ENCODE measurements at places on chromosomes 16 and 17. TPM values are rescaled to one million over a fixed set of nuclear protein-coding genes. Genes with fewer than 3 reads are reported as not detected.

DNA sequence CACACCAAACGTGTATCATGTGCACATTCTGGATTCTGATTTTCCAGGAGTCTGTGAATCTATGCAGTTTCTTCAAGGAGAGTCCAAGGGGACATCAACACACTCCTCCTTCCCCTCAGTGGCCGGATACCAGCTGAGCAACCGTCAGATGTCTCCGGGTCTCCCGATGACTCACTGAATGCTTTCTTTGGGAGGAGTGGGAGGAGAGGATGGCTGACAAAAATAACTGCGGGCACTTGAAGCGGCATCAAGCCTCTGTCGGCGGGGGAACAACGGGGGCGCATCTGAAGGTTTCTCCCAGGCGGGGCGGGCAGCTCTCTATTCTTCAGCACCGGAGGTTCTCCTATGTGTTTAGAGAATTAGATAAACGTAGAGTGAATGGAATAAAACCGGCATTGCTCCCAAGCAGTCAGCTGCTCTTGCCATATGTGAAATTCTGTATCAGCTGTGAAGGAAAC is 24.6 kb upstream of the LRRC75A start:
- peak; percentile 68 for DNase-seq

DNA sequence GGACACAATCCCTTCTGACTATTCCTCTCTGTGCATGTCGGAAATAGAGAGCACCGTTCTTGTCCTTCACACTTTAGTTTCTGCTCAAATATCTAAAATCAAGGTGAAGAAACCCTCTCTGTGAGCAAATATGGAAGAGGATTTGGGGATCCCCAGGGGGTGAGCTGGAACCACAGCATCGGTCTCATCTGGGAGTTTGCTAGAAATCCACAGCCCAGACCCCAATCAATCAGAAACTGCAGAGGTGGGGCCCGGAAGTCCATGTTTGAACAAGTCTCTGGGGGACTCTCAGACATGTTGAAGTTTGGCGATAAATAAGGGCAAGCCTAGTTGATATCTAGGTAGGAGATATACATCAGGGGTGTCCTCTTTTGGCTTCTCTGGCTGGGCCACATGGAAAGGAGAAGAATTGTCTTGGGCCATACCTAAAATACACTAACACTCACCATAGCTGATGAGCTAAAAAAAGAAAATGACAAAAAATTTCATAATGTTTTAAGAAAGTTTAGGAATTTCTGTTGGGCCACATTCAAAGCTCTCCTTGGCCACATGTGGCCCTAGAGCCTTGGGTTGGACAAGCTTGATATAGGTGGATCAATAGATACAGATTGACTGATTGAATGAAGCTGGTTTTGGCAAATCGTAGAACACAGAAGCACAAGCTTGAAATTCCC is 168.0 kb upstream of the FOXF1 start:
- DNase-seq, result no peak

The RNF43 gene
- total RNA-seq, result 8.8 TPM

The LRRC36 gene
- total RNA-seq, result 4.3 TPM

GRCh38 chr16:86031141-86031678 is 132.2 kb downstream of the IRF8 start:
- no peak for DNase-seq

The CALB2 gene
- total RNA-seq, result 16.6 TPM

The MKS1 gene
- total RNA-seq, result 15.8 TPM

The OSGIN1 gene
- 0.20 TPM for total RNA-seq

- DNase-seq, result no peak
These were observed 18.1 kb upstream of the LCMT1 start for GRCh38 chr16:25093208-25094061.

DNA sequence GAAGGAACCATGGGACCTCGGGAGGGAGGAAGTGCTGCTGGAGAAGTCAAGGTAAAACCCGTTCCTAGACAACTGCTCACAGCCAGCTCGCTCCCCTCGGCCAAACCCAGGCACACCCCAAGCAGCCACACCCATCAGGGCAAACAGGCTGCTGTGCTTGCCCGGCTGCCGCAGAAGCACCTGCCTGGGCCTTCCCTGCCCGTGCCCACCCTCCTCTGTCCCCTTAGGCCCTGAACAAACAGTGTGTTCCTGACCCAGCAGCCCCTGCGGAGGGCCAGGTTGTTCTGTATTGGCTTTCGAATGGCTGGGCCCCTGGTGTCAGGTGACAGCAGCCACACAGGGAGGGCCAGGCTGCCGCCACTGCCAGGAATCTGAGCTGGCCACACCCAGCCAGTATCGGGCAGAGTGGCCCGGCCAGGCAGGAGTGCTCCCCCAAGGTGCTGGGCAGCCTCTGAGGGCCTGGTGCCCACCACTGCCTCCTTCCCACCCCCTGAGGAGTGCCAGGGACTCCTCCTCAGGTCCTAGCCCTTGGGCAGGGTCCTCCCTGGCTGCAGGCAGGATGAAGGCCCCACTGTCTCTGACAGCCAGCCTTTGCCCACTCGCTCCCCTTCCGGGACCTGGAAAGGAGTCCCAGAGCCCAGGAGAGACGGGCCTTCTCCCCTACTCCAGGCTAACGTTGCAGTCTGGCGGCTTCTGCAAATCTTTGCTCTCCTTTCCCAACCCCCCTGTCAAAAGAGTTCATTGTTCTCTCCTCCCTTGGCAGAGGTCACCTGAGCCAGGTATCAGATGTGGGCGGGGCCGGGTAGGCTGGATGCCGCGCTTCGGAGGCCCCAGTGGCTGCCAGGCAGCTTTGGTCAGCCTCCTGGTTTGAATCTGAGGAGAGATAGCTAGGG is 24.0 kb downstream of the LLGL2 start:
- no peak for DNase-seq

DNA sequence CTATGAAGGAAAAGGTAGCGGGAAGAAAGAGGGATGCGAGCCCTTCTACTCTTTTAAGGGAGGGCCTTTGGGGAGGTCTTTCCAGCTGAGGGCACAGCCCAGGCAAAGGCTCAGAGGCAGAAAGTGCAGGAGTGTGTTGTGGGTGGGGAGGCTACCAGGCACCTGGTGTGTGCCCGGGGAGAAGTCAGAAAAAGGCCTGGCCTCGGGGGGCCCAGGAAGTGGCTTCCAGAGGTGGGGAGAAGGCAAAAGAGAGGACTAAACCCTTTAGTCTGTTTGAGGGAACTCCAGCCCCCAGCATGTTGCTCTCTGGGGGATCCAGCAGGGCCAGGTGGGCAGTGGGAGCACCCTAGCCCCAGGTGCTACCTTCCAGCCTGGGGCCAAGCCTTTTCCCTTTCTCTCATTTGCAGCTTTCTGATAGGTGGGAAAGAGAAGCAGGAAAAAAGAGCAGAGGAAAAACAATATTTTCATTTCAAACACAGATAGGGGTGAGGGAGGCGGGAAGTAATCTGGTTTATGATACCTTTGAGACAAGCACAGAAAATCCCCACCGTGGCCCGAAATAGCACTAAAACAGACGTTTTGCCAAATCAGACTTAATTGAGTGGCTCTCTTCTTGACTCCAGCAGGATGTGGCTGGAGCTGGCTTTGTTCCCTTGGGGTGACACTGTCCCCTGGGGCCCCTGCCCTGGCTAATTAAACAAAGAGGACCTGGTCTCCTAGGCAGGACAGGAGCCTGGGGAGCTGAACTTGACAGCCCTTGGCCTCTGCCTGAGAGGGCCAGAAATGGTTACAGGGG is 10.4 kb downstream of the RAI1 start:
- no peak for DNase-seq

GRCh38 chr17:9208381-9209105 is 187.2 kb downstream of the NTN1 start:
- DNase-seq, result no peak

DNA sequence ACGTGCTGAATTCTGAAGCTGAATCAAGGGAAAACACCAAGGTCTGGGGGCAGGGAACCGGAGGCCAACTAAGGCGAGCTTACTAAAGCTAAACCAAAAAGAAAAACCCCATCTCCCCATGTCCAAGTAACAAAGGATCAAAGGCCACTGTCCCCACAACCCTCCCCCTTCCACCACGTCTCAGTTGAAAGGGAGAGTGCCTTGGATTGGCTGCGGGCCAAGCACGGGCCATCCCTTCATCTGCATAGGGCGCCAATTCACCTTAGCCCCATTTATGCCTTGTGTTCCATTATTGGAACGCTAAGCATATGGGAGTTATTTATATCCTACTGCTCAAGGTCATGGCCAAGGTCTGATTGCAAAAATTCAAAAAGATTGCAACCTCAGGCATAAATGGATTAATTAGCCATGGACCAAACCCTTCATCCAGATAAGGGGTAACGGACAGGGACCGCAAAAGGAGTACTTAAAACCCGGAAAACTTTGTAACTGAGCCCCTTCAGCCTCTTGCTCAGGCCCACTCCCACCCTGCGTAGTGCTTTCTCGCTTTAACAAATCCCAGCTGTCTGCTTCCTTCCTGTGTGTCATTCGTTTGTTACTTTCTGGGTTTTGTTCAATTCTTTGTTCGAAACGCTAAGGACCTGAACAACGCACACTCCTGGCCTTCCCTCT is 740 bp upstream of the ATP6V0D1 start:
- peak; percentile 31 for DNase-seq

The CPNE7 gene
- total RNA-seq, result 9.9 TPM

The NPTX1 gene
- 6.7 TPM for total RNA-seq

The TEDC2 gene
- total RNA-seq, result 8.0 TPM

DNA sequence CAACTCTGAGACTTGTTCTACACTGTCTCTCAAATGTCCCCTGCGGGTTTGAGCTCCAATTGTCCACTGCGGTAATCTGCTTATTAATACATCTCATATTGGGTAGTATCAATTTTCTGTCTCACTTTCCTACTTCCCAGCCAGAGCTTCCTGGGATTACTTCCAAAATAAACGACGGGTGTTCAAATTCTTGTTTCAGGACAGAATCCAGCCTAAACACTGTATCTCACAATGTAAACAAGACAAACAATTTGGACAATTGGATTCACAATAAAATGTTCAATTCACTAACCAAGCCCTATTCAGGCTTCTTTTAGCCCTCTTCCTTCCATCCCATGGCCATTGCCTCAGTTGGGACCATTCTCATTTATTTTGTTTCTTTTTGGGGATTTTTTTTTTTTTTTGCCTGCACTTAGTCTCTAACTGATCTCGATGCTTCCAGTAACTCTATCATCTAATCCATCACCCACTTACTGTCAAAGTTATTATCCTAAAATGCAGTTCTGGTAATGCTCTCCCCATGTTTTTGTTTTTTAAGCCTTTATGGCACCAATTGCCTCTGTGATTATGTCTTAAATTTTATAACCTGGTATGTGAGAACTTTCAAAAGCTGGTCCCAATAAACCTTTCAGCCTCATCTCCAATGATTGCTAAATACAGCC is 2.0 kb upstream of the VAT1L start:
- no peak for DNase-seq

GRCh38 chr17:51764387-51764971 is 394.0 kb downstream of the CA10 start:
- peak; percentile 86 for DNase-seq

GRCh38 chr16:625117-625976 is 5.4 kb upstream of the WFIKKN1 start:
- no peak for DNase-seq

The KRT33A gene
- not detected for total RNA-seq

The HIGD1B gene
- total RNA-seq, result 5.4 TPM

DNA sequence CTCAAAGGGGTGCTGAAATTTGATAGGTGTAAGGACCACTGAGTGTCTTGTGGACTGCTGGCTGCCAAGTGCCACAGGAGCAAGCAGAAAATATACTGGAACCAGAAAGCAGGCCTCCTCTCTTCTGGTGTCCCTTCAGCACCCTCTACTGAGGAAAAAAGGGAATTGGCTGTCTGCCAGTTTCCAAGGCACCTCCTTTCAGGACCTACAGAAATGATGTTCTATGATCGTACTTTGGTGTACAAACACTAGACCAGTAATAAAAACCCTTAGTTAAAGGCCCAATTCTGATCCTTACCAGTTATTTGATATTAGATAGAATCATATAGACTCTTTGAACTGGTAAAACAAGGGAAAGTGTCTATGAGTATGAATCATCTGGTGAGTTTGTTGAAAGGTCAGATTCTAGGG is 35.8 kb upstream of the BCAS3 start:
- DNase-seq, result peak; percentile 29

GRCh38 chr16:73879621-73880020 is 417.0 kb upstream of the PSMD7 start:
- no peak for DNase-seq

The CDH8 gene
- total RNA-seq, result 28.5 TPM

DNA sequence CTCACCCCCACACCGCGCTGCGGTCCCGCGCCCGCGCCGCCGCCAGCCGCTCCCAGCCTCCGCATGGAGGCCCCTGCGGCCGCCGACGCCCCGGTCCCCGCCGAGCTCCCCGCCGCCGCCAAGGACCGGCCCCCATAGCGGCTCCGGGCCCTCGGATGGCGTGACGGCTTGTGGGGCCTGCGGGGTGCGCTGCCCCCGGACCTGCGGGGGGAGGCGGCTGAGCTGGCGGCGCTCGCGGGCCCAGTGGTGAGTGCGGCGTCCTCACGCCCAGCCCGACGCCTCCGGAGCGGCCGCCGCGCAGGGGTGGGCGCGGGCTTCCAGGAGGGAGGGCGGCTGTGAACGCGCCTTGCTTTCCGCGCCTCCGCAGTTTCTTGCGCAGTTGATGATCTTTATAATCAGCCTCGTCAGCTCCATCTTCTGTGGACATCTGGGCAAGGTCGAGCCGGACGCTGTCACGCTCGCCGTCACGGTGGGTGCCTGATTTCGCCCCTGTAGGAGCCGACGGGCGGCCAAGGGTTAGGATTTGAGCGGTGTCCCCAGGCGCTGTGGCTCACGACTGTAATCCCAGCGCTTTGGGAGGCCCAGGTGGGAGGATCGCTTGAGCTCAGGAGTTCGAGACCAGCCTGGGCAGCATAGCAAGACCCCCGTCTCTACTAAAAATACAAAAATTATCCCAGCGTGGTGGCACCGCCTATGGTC is 46.4 kb downstream of the SLC47A1 start:
- no peak for DNase-seq

DNA sequence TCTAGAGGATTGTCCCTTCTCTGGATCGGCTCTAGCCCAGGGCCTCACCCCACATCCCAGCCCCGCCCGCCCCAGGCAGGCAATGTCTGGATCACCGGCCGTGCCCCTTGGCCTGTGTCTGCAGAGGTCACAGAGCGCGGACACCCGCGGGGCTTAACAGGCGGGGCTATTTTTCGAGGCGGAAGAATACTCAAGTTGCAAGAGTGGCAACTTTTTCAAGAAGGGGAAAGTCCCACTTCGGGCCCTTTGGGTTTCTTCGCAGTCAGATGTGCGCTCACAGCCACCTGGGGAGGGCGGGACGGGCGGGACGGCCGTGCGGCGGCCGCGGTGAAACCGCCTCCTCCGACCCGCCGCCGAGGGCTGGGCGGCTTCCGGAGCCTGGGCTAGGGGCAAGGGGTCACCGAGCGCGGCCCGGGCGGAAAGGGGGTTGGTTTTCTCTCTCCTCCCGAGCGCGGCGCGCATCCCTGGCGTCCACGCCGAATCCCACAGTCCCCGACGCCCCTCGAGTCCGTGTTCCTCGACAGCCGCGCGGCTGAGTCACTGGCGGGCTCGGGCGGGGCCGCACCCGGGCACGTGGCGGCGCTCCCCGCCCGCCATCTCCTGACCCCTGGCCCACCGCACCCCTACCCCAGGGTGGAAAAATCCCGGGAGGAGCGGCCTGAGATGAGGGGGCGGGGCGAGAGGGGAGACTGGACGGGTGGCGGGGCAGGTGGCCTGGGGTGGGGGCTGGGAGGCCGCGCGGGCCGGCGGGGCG is 1.2 kb upstream of the PFN1 start:
- DNase-seq, result no peak
